ENCODE measurements at places on chromosomes 6 and 20.
A peak's percentile ranks its signal among the peaks of the same experiment; 100 is the strongest.

DNA sequence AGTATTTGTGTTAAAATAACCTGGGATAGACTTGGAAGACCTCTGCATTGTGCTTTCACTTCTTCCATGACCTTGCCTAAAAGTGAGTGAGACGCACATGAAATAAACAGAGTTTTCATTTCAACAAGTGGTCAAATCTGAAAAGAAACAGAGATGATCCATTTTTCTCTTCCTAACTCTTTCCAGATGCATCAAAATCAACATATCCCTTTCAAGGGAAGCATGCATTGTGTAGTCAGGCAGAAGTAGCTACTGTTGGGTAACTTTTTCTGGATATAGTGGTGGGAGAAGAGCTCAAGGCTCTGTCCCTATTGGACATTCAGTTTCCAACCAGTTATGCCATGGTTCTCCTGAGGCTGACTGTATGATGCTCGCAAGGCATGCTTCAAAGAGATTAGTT, 233.0 kb upstream of the JAG1 start:
- no peak for ATAC-seq

GRCh38 chr20:19940988-19941460, 76.1 kb upstream of the NAA20 start:
- ATAC-seq = no peak

- ATAC-seq = no peak
Measured at GRCh38 chr6:98590136-98590681, 244.2 kb upstream of the POU3F2 start.

- ATAC-seq = no peak
Measured at GRCh38 chr6:68182386-68182785, 452.7 kb upstream of the ADGRB3 start.

- ATAC-seq = no peak
Measured at GRCh38 chr20:4800131-4800530, 78.4 kb downstream of the PRND start.

GRCh38 chr6:64012351-64013001, 376.9 kb downstream of the PHF3 start:
- no peak for ATAC-seq

DNA sequence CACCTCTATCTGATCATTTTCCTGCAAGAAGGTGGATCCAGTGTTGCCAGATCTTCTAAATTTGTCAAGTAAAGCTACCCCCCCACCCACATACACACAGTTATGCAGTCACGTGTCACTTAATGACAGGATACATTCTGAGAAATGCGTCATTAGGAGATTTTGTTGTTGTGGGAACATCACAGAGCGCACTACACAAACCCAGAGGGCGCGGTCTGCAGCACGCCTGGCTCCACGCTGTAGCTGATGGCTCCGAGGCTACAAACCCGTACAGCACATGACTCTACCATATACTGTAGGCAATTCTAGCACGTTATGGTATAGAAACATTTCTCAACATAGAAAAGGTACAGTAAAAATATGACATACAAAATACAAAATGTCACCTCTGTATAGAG, 126.9 kb downstream of the SYCP2 start:
- ATAC-seq = no peak

DNA sequence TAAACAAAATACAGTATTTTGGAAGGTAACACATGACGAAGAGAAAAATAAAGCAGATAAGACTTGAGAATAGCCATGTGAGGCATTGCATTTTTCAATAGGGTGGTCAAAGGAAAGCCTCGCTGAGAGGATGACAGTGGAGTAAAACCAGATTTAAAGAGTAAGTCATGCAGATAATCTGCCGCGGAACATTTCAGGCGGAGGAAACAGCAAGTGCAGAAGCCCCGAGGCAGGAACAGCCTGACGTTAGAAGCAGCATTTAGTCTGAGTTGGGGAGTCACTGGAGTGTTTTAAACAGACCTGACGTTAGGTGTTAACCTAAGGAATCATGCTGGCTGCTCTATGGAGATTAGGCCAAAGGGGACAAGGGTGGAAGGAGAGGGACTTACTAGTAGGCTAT, 65.0 kb upstream of the VSTM2L start:
- no peak for ATAC-seq

GRCh38 chr20:60054716-60055634, 96.8 kb downstream of the CDH26 start:
- ATAC-seq = no peak

DNA sequence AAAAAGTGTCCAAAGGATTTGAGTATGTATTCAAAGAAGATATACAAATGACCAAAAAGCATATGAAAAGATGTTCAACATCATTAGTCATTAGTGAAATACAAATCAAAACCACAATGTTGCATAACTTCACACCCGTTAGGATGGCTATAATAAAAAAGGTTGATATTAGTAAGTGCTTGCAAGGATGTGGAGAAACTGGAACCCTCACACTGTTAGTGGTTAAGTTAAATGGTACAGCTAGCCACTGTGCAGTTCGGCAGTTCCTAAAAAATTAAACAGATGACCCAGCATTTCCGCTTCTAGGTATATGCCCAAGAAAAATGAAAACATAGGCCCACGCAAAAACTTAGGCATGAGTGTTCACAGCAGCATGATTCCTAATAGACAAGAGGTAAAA, 38.6 kb downstream of the IBTK start:
- ATAC-seq = peak; percentile 51

DNA sequence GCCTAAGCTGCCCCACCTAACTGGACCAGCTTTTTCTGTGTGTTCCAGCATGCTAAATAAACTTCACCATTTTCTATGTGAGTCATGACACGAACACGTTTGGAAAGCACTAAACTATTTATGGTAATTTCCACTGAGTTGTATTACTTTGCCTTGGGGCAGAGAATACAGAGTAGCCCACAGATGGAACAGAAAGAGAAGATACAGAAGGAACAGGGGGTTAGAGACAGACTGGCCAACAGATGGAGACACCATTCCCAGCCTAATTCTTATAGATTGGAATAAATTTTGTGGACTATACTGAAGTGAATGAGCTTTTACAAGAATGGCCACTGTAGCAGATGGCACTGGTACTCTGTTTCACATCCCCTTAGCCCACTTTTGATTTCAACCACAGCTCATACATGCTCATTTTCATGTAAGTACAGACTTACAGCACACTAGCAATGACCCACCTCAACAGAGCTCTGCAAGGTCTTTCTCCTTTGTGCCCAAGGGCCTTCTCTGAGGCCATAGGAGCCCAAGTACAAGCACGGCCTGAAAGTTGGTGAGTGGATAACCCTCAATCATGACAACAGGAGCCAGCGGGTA, 13.1 kb upstream of the NT5DC1 start:
- peak; percentile 35 for ATAC-seq

GRCh38 chr20:51326201-51326819, 216.2 kb downstream of the NFATC2 start:
- no peak for ATAC-seq

DNA sequence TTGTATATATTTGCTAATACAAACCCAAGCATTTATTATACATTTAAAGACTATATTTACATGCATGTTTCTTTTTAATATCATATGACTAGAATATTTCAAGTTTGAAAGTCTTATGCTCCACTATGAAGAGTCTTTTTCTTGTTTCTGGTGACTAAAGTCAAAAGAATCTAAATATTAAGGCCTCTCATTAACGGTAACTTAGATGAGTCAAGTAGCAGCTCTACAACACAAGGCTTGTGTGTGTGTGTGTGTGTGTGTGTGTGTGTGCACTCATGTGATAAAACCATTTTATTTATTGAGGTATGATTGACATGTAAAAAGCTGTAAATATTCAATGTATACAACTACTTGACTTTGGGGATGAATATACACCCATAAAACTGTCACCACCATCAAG, 275.6 kb downstream of the TFAP2B start:
- ATAC-seq = no peak
